ENCODE measurements at places on chromosomes 6 and 20.

DNA sequence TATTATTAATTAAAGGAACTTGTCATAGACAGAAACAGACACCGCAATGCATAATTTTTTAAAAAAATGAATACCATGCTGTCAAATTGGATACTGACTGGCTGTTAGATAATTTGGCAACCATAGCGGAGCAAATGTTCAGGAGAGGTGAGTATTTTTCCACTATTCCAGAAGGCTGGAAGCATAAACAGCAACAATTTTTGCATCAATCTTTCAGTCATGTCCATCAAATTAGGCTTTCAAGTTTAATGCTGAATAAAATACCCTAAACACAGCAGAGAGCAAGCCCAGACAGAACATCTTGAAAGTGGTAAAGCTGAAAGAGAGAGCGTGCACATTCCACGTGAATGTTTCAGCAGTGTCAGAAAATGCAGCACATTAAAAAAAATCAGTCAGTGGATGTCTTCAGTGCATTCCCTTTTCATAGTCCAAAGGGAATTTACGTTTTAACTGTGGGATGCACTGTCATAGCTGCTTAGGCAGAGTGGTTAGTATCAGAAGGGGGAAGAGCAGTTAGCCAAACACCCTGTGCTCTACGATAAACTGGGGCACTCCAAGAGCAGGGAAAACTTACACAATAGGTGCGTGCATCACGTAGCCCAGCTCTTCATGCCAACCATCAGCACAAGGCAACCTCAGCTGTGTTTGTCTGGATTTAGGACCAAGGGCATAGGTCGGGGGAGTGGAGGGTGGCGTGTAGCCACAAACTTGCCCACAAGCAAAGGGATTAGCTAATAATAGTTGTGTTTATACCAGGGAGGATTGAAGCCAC, 116.2 kb upstream of the STMND1 start:
- no peak for DNase-seq

DNA sequence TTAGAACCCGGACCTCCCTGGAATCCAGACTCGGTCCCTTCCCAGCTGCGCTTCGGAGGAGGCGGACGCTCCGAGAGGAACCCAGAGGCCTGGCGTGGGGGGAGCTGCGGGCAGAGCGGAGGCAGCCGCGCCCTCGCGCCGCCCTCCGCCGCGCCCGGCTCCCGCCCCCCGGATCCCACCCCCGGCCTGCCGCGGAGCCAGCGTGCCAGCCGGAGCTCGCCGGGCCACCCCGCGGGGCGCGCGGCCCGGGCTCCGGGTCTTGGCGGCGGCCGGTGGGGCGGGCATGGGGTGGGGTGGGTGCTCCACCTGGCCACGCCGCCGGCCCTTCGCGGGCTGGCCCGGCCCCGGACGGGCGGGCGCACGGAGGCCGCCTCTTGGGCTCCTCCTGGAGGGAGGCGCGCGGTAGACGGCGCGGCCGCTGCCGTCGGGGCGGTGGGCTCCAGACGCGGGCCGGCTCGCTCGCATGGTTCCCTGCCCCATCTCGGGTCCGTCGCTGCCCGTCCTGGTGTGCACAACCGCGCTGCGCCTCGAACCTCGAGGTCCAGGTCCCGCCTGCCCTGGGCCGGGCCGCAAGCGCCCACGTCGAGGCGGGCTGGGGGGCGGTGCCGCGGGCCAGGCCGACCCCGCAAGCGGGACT, 592 bp upstream of the CDYL start:
- peak; percentile 53 for DNase-seq

DNA sequence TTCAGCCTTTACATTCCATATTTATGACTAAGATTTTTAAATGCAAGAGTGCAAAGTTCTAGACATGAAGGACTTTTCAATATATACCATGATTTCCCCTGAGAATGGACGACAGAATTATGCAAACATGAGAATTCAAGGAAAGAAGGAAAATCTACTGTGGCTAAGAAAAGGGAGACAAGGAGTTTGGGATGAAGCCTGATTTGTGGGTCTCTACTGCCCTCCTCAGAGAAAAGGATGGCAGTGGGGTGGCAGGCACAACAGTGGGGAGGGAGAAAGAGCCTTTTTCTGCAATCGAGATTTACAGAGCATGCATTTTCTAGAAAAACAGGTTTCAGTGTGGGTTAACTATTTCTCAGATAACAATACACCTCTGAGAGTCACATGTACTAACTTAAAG, 466.9 kb upstream of the NRSN1 start:
- no peak for DNase-seq

GRCh38 chr6:74249658-74250057, 553.7 kb downstream of the CD109 start:
- no peak for DNase-seq

GRCh38 chr6:166595949-166596348, 9.5 kb upstream of the RAMACL start:
- DNase-seq: no peak

GRCh38 chr20:3890398-3890751, 1.2 kb downstream of the PANK2 start:
- no peak for DNase-seq

DNA sequence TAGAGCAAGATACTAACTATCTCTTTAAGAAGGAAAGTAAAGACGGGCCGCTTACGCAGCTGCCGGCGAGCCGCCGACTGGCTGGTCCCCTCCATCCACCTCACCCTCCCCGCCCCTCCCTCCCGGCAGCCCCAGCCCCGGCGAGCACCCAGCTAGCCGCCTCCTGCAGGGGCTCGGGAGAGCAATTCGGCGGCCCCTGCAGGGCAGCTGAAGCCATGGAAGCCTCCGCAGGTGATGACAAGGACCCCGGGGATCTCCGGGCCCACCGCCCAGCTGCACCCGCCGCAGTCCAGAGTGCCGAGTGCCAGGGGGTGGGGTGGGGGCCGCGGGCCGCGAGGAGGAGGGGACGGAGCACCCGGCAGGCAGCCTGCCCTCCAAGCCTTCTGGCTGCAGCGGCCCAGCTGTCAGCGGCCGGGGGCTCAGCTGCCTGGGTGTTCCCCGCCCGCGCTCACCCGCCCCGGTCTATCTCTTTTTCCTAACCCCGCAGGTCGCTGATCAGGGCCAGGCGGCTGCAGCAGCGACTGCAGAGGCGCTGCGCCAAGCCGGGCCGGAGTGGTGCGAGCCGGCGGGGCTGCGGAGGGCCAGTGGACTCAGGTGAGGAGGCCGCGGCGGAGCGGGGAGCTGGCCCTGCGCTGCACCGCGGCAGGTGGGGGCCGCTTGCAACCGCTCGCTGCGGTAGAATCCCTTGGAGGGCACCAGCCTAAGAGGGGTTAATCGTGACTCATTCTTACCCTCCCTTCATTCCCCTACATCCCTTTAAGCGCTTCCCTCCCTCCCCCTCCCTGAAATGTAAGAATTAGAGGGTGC, at the start of gene SNPH:
TSS of gene SNPH (plus strand) at position 128 of the 807 bp plus-strand sequence. CDS start 29,946 bp downstream, outside the sequence.
- DNase-seq: peak; percentile 68

DNA sequence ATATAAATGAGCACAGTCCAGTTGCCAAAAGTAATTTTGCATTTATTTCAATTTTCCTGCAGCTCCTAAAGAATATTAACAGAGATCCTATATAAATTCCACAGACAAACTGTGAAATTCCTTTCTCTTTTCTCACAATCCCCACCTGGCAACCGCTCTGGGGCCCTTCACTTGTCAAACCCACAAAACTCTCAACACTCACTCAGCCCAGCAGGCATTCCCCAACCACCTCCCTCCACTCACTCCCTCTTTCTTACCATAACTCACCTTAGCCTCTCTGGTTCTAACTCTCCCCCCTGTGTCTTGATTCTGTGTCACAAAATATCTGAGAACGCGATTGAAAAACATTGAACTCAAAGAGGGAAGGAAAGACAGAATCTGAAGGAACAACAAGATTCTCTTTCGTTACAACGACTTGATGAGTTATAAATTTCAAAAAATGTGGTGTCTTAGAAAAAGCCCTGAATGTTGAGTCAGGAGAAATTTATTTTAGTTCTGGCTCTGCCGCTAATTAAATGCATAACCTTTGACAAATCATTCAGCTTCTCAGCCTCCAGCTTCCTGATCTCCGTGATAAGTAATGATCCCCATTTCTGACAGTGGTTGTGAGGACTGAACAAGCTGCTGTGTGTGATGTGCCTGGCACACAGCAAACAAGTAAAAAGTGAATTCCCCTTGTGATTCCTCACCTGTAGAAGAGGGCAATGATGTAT, 87.9 kb downstream of the UNC5CL start:
- no peak for DNase-seq

DNA sequence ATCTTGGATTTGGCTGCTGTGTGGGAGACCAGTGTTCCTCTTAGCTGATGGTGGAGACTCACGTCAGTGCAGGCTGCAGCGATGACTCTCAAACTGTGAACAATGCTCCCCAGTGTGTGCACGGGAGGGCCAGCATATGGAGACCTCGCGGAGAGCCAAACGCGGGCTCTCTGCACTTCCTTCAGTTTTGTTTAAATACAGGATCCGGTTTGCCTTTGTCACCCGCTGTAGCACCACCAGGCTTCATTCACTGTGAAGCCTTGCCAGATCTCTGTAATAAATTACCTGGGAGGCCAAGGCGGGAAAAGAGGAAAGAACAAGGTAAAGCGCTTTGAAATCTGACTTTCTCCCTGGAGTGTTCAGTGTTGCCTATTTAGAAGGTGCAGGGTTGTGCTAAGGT, 30.7 kb upstream of the TMEM14A start:
- peak; percentile 40 for DNase-seq

DNA sequence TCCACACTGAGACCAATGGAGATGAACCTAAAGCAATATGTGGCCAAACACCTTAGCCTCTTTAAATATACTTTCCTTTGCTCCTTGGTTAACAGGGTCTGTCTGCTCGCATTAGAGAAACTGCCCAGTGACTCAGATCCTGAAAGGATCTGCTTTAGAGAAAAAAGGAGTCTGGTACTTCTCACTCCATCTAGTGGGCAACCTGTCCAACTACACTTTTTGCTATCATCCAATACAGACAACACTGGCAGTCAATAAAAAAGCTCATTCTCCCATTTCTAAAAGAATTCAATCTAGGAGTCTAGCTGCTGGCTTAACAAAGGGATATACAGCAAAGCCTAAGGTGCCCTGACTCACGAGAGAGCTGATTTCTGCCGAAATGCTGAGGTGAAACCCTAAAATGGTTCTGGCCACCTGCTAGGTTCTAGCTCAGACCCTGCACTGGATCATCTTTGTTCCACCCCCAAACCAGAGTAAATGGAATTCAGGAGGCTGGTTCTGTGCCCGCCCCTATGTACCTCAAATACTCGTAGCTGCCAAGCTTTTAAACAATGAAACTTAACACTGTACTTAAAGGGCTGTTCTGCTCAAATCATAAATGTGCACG, 11.5 kb downstream of the GNL1 start:
- DNase-seq: peak; percentile 1

GRCh38 chr6:149867876-149868640, 3.9 kb upstream of the LRP11 start:
- DNase-seq: no peak

DNA sequence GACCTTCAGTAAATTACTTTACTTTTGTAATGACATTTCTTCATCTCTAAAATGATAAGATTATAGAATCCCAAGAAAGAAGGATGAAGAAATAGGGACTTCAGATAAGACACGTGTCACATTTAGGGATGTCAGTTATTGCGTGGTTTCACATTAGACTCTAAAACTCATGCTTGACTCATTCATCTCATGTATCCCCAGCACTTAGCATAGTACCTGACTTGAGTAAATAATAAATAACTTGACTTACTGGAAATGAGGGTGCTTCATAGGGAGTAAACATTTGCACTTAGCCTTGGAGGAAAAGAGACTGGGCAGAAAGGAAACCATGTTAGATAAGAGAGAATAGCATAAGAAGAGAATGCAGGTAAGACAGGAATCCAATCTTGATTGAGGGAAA, 37.2 kb downstream of the VTA1 start:
- DNase-seq: no peak

DNA sequence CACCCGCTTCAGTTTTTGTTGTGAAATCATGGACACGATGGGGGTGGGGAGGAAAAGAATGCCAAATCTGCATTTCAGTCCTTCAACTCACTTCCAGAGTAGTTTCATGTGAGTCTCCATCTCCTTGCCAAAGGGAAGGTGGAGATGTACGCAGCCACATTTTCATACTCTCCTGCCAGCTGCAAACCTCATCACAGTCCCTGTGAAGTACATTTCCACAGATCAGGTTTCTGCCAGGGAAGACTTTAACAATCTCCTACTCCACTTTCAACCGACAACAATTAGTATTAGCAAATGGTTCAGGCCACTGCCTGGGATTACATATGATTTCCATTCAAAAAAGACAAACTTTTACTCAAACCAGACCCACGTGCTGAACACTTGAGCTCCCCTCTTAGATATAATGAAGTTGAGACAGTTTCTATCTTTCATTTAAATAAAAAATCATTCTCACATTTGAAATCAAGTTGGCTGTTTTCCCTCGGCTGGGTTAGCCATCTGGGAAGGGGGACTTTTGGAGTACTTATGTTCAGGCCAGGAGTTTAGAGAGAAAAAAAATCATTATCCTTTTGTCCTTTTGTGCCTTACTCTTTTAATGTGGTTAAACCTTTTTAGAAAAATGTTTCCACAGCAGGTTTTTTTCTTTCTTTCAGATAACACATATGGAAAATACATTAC, 51.0 kb upstream of the CEP162 start:
- no peak for DNase-seq

DNA sequence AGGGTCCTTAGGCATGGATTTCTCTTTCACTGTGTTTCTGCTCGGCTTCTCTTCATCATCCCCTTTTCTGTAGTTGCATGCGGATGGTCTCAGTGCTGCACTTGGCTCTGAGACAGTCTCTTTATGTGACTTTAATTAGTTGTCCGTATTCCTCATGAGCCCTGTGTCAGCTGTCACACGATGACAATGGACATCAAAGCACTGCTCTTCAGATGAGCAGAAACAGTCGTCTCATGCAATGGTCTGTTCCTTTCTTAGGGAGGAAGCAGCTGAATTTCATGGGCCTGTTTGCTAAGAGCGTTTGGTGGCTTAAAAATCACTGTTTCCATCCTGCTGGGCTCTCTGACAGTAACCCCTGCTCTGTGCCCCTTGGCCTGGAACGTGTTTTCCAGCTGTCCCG, 64.9 kb downstream of the SYTL3 start:
- no peak for DNase-seq

DNA sequence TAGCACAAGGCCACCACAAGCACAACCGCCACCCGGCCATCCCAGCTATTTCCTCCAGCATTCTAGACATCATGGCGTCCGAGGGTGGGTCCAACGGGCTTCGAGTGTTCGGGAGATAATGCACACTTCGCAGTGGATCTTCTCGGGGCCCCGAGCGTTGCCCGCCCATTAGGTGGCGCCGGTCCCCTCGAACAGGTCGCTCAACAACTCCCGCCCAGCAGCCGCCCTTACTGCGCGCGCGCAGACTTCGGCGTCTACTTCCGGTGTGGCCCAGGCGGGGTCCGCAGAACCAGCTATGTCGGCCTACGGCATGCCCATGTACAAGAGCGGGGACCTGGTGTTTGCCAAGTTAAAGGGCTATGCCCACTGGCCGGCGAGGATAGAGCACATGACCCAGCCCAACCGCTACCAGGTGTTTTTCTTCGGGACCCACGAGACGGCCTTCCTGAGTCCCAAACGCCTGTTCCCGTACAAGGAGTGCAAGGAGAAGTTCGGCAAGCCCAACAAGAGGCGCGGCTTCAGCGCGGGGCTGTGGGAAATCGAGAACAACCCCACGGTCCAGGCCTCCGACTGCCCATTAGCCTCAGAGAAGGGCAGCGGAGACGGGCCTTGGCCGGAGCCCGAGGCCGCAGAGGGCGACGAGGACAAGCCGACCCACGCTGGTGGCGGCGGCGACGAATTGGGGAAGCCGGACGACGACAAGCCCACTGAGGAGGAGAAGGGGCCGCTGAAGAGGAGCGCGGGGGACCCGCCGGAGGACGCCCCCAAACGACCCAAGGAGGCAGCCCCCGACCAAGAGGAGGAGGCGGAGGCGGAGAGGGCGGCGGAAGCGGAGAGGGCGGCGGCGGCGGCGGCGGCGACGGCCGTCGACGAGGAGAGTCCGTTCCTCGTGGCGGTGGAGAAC, at the start of gene HDGFL1:
TSS of gene HDGFL1 (plus strand) at position 286 of the 904 bp plus-strand sequence. CDS start at position 296, 10 bp downstream.
- no peak for DNase-seq

Data from NCI-H510A (cell line).